Fibroblast of villous mesenchyme (primary cell): ENCODE measurements at places on chromosomes 11 and 22.

DNA sequence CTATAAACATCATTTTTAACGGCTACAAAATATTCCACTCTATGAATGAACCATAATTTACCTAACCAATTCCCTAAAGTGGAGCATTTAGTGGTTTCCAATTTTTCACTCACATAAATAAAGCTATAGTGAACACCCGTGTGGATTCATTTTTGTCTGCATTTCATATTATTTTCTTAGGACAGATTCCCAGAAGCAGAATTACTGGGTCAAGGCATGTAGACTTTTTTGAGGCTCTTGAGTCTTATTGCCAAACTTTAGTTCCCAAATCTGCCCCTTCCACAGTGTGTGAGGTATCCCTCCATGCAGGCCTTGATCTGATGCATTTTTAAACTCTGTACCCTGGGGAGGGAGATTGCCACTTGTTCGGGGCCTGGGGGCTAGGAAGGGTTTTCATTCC lies 198.2 kb downstream of the TENM4 start:
- no peak for DNase-seq

DNA sequence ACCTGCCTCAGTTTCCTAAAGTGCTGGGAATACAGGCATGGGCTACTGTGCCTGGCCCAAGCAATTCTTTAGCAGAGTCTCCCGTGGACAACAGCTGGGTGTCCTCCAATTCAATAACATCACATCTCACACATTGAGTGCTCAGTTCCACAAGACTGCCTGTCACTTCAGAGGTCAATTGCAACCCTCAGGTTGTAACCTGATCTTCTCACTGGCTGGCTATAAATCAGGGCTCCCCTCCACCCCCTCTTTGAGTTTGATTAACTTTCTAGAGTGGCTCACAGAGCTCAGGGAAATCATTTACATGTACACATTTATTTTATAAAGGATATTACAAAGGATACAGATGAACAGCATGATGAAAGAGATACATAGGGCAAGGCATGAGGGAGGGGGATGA lies 68.1 kb downstream of the MCHR1 start:
- DNase-seq = no peak

GRCh38 chr11:119057000-119057769 lies at the start of gene HYOU1:
TSS of gene HYOU1 (minus strand) at chr11:119057205. CDS start at chr11:119056160, 1,045 bp downstream.
- peak; percentile 97 for DNase-seq

DNA sequence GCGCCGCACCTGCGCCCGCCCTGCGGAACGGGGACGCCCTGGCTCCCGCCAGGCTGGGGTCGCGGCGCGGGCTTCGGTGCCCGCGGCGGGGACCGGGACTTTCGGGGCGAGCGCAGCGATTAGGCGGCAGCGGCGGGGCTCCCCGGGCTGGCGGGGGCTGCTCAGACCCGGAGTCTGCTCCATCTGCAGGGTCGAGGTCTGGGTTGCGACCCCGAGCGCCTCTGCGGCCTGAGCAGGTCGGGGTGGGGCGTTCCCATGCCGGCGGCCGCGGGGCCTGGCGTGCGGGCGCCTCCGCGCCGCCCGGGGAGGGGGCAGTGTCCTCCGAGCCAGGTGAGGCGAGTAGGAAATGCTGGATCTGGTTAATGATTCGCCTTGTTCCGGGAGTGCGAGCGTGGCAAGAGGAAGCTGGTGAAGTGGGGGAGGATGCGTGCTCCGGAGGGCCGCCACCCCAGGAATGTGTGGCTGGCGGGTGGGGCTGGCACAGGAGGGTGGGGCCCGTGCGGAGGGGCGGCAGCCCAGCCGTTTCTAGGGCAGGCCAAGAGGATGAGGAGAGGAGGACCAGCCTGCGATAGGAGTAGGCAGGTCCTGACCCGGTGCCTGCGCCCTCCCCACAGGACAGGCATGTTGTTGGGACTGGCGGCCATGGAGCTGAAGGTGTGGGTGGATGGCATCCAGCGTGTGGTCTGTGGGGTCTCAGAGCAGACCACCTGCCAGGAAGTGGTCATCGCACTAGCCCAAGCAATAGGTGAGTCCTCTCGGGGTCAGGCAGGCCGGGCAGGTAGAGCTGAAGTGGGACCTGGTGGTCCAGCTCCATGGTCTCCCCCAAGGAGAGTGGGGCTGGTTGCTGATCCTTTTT lies 606 bp downstream of the RASSF7 start:
- no peak for DNase-seq

GRCh38 chr11:14042686-14043465 lies 80.4 kb downstream of the SPON1 start:
- DNase-seq = no peak
